ENCODE measurements at places on chromosomes 1 and 21.

- DNase-seq: no peak
These were observed 83.6 kb downstream of the JAK1 start for GRCh38 chr1:64882574-64883255.

DNA sequence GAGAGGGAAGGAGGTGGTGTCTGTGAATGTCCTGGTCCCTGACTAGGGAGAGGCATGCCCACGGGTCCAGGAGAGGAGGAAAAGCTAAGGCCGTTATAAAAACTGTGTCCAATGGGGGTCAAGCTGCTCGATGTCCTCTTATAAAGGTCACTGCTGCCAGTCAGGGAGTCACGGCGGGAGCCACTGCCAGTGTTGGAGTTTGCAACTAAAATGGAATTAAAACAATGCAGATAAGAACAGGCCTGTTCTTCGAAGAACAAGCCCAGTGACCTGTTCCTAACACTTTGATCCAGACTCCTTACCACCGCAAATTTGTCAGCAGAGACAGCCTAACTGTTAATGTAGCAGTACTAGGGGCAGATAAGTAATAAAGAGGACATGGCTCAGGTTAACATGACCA, 56.1 kb upstream of the SDC3 start:
- no peak for DNase-seq

DNA sequence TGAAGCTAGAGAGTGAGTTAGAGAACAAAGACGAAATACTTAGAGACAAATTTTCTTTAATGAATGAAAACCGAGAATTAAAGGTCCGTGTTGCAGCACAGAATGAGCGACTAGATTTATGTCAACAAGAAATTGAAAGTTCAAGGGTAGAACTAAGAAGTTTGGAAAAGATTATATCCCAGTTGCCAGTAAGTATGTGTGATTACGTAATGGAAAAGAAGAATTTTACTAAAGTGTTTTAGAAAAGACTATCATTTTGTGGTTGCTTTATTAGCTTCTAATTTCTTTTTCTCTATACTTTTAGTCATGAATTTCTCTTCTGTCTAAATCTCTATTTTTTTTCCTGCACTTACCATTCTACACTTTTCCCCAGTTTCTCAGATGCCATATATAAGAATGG, 26.7 kb downstream of the CCDC18 start:
- DNase-seq: no peak

DNA sequence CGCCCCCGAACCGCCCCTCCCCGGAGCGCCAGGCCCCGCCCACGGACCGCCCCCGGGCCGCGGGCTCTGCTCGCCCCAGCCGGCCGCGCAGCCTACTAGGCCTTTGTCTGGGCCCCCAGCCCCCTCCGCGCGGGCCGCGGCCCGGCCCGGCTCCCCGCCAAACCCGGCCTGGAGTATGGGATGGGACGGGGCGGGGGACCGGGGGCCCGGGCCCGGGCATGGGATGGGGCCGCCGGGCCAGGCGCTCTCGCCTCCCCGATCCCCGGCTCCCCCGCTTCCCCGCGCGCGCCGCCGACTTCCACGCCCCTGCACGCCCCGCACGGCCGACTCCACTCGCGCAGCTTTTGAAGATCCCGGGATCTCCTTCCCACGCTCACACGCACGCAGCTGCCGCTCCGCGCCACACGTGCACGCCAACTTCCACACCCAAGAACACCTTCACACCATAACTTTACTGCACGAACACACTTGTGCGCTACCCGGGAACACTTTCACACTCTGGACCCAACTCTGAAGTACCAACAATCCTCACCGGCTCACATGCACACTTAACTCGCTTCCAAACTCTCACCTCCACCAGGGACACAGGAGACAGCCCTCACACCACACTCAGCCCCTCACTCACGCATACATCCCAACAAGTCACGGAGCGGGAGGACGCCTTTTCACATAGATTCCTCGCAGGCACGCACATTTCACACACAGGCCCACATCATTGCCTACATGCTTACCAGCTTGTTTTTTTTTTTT, 437 bp upstream of the HSPG2 start:
- peak; percentile 77 for DNase-seq

- no peak for DNase-seq
These were observed 231.3 kb downstream of the FOXD2 start for GRCh38 chr1:47669081-47669585.

GRCh38 chr1:18108299-18109057, 880 bp downstream of the IGSF21 start:
- peak; percentile 63 for DNase-seq

DNA sequence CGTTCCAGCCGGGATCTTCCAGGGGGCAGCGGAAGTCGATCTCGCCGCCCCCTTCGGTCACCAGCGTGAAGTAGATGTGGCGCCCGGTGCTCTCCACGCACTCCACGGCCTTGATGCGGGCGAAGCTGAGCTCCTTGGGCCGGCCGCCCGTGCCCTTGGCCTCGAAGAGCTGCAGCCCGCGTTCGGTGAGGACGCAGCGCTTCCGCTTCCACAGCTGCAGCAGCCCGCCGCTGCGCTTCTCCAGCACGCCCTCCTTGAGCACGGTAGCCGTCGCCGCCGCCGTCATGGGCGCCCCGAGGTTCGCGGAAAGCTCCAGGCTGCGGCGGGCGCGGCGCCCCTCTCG, 516 bp downstream of the PHLDA3 start:
- DNase-seq: peak; percentile 67

- DNase-seq: no peak
These were observed 62.9 kb upstream of the TMPRSS2 start for GRCh38 chr21:41570791-41571355.

DNA sequence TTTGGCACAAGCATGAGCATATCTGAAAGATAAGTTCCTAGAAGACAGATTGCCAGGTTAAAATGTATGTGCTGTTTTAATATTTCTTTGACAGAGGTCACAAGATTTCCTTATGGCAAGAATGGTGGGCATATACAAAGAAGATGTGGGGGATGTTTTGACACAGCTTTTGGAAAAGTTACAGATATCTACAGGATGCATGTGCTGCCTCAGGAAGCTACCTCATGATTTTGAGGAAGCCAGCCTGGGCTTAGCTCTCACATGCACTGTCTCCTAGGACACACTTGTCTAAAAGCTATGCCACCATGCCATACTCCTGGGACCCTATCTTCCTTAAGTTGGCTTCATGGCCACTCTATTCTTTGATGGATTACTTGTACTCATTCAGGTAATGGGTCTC, 99.9 kb downstream of the C1orf94 start:
- DNase-seq: no peak

DNA sequence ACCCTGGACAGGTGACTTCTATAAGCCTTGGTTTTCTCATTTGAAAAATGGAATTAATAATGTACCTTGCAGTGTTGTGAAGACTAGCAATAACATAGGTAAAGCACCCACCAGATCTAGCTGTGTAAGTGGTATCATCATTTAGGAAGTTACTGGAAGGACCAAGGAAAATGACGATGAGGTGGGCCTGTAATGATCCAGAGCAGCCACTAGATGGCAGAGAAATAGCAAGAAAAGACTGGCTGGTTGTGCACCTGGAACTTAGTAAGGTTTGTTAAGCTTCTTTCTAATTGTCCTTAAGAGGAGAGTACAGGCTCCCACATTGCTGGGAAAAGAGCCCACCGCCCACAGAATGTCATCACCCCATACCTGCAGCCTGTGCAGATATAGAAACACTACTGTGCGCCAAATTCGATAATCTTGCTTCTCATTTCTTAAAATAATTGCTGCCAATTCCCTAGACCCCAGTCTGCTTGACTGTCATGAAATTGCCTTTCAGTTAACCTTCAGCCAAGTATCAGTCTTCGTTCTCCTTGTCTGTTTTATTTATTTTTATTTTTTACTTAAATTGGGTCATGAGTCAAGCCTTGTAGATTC, 37.2 kb downstream of the WNT4 start:
- DNase-seq: no peak

DNA sequence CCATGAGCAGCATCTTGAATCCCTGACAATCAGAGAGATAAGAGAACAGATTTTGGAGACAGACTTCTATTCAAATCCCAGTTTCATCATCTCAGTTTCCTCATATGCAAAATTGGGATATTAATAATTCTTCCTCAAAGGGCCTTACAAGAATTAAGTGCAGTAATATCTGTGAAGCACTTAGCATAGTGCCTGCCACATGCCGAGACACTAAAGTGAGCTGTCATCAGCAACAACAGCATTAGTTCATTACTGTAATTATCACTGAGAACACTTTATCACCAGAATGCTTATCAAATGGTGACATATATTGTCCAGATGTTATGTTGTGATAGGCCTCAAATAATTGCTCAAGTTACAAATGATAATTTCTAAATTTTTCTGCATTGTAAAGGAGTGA, 922 bp upstream of the FCRLB start:
- DNase-seq: no peak

- DNase-seq: peak; percentile 20
These were observed 2.7 kb downstream of the PLXNA2 start for GRCh38 chr1:208241512-208241911.

DNA sequence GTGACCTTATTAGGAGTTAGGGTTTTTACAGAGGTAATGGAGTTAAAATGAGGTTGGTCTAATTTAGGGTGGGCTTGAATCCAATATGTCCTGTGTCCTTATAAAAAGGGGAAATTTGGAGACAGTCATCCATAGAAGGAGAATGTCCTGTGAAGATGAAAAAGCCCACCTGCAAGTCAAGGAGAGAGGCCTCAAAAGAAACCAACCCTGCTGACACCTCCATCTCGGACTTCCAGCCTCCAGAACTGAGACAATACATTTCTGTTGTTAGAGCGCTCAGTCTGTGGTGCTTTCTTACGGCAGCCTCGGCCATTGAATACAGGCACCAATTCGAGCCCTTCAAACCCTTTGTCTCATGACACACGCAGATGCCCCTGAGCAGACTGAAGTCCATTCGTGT, 43.8 kb downstream of the ACTA1 start:
- no peak for DNase-seq

Data from NCI-H526 (cell line).